Memory B cell (primary cell): ENCODE measurements at places on chromosomes 6 and 20.

DNA sequence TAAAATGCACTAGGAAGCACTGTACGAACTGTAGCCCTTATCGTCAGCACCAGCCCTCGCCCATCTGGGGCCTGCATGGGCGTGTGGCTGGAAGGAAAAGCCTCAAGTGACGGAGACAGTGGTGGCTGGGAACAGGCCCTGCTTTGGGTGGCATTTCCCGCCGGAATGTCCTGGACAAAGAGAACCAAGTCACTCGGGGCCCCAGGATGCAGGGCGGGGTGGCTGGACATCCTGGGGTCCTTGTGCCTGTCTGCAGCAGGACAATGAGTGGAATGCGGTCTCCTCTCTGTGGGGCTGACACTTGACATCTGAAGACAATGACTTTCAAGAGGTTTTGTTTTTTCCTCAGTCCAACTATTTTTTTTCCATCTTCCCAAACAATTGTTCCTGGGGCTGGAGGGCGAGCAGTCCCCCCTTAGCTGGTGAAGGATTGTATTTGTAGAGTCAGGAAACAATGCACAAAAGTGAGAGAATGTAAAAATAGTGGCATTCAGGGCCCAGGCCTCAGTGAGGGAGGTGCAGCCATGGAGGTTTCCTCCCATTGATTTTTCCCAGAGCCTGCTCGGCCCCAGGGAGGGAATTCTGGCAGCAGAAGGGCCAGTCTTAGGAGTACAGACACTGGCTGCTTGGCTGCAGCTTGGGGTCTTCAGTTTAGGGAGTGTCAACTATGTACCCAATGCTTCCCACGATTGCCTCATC lies 64.4 kb downstream of the PREX1 start:
- DNase-seq: no peak

GRCh38 chr6:90083891-90084290 lies 189.6 kb downstream of the GJA10 start:
- no peak for DNase-seq

DNA sequence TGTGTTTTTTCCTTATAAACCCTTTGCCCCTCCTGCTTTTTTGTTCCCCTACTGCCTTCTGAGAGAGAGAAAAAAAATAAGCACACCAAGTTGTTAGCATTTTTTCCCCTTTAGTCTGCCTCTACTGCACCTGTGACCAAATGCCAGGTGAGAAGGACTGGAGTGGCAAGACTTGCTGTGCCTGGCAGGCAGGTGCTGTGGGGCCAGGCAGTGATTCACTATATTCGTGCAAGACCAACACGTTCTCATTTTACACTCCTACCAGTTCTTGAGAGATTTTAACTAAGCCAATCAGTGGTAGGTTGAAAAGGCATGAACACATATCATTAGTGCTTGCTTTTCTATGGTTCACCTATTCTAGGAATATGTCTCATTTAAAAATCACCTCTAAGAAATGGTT lies 109.7 kb downstream of the FIG4 start:
- DNase-seq: no peak

DNA sequence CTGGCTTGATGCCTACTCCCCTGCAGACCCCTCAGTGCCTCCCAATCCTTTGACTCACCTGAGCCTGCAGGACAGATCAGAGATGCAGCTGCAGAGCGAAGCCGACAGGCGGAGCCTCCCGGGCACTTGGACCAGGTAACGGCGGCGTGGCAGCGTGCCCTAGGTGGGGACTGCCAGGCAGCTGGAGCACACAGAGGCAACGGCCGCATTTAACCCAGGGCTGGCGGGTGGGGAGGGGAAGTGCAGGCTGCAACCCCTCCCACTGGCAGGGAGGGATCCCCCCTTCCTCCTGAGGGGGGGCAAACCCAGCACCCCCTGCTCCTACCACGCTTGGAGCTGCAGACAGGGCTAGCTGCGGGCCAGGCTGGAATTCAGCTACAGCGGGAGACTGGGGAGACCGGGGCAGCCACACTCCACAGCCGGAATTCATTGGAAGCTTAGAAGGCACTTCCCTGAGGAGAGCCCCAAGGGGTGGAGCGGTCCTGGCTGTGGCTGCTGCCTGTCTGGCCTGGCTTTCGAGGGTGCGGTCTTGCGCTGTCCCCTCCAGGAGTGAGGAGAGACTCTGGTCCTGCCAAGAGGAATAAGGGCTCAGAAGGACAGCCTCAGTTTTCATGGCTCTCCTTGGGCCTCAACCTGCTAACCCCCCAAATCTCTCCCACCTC lies at the start of gene MATN4:
MATN4 (minus strand) TSS at position 183 of the 662 bp plus-strand sequence. CDS start 2,717 bp downstream, outside the sequence.
- no peak for DNase-seq
